CD4-positive, alpha-beta T cell treated with Interleukin-17A for 1 hour (primary cell): ENCODE measurements at places on chromosomes 5 and 9.

DNA sequence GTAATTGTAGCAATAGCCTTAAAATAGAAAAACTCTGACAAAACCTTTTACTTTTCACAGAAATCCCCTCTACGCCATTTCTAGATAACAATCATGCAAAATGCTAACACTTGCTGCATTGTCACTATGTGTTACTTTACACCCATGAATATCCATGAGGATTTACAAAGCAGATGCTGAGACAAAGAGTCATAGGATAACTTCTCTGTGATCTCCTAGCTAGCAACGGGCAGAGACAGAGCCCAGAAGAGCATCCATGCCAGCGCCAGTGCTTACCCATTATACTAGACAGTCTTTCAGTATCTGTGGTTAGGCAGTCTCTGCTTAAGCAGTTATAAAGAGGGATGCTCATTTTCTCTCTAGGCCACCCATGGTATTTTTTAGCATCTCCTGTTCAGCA lies 474.1 kb downstream of the CAAP1 start:
- DNase-seq = no peak

DNA sequence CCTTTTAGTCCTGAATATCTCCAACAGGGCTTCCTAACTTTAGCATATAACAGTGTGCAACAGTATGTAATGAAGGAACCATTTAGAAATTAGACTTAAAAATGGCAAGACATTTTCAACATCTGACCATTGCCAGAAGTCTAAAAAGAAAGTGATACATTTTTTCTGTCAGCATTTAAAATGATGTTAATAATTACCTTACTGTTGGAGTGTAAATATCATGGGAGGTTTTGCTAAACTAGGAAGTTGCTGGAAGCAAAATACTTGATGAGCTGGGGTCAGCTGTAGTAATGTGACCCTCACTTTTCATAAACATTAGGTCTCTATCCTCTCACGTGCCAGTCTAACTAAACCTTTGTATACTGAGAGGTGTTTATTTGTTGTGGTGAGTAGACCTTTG lies 68.8 kb downstream of the NTRK2 start:
- no peak for DNase-seq

GRCh38 chr5:43115968-43116367 lies 4.7 kb upstream of the ZNF131 start:
- no peak for DNase-seq

GRCh38 chr5:91864962-91865361 lies 481.8 kb upstream of the ARRDC3 start:
- DNase-seq = no peak

GRCh38 chr5:138109463-138110265 lies 25.8 kb downstream of the WNT8A start:
- DNase-seq = no peak

DNA sequence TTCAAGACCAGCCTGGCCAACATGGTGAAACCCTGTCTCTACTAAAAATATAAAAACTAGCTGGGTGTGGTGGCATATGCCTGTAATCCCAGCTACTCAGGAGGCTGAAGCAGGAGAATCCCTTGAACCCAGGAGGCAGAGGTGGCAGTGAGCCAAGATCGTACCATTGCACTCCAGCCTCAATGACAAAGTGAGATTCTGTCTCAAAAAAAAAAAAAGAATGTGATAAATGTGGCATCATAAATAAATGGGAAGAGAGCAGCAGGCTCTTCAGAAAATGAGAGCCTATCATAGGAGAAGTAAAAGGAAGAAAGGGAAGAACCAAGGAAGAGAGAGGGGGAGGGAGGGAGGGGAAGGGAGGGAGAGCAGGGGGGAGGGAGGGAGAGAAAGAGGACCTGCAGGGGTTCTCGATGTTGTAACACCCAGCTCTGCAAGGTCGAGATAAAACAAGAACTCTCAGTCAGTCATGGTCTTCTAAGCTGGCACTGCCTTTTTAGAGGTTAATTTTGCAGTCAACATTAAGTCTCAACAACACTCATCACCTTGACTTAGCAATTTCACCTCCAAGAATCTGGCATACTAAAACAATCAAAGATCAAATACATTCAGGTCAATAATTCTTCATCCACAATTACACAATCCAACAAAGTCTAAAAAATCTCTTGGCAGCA lies 68.7 kb upstream of the SIMC1 start:
- DNase-seq = no peak

DNA sequence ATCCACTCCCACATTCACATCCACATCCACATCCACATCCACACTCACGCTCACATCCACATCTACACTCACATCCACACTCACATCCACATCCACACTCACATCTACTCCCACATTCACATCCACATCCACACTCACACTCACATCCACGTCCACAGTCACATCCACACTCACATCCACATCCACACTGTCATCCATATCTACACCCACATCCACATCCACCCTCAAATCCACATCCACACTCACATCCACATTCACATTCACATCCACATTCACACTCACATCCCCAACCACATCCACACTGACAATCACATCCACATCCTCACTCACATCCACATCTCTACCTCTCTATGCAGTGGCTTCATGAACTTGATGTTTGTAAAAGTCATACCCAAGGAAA lies 190.5 kb downstream of the IRX1 start:
- no peak for DNase-seq
